Fibroblast of skin of scalp (primary cell): ENCODE measurements at places on chromosomes 2 and 18.

DNA sequence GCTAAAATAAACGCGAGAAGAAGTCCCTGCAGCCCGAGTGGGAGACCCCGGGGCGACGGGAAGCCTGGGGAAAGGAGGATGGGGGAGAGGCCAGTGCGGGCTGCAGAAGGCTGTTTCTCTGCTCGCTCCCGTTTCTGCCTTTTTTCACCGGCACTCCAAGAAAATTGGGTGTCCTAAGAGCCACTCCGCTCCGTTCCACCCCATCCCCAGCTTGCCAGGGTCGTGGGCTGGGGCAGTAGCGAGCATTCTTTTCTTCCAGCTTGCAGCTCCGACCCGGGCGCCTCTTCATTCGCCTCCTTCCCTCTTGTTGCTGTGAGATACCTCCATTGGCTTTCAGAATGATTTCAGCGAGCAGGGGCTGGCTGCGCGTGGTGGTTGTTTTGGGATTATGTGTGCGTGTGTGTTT, 1.1 kb downstream of the HOXD3 start:
- DNase-seq, result no peak

- DNase-seq, result no peak
Measured at GRCh38 chr2:184534986-184535385, 63.3 kb upstream of the ZNF804A start.

DNA sequence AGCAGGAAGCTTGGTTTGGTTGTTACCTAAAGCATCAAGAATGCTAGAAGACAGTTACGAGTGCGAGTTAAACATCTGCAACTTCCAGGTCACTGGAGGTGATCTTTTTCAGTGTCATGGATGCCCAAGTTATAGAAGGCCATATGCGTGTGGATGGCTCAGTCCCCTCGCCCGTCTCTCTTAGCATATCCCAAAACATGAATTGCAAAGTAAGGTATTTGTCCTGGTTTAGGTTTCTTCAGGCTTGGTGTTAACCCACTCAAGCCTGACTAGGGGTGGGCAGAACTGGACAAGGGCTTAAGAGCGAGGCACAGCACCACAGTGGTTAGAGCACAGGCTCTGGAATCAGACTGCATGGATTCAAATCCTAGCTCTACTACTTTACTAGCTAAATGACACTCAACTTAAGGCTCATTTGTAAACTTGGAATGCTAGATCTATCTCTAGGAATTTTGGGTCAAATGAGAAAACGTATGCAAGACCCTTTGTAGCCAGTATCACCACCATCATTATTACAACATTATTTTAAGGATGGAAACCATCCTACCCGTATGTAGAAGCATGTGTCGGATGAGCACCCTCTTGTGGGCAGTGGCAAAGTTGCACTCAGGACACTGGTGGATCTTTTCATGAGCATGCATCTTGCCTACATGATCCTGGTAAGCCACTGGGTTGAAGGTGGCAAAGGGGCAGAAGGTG, 11.2 kb downstream of the ZNF142 start:
- DNase-seq, result peak; percentile 58

- DNase-seq, result no peak
Measured at GRCh38 chr2:234091883-234092282, 41.4 kb downstream of the SPP2 start.

GRCh38 chr2:177603181-177603580, 210.6 kb downstream of the AGPS start:
- DNase-seq, result no peak

DNA sequence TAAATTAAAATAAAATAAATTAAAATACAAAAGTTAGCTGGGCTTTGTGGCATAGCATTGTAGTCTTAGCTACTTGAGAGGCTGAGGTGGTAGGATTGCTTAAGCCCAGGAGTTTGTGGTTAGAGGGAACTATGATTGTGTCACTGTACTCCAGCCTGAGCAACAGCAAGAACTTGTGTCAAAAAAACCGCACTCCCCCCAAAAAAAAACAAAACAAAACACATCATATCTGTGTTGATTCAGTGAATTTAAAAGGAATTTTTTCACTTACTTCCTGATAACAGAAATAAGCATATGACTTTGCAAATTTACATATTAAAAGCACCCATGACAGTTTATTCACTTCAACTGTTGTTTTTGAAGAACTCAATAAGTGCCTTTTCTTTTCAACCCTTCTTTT, 68.1 kb upstream of the PELI1 start:
- peak; percentile 81 for DNase-seq

DNA sequence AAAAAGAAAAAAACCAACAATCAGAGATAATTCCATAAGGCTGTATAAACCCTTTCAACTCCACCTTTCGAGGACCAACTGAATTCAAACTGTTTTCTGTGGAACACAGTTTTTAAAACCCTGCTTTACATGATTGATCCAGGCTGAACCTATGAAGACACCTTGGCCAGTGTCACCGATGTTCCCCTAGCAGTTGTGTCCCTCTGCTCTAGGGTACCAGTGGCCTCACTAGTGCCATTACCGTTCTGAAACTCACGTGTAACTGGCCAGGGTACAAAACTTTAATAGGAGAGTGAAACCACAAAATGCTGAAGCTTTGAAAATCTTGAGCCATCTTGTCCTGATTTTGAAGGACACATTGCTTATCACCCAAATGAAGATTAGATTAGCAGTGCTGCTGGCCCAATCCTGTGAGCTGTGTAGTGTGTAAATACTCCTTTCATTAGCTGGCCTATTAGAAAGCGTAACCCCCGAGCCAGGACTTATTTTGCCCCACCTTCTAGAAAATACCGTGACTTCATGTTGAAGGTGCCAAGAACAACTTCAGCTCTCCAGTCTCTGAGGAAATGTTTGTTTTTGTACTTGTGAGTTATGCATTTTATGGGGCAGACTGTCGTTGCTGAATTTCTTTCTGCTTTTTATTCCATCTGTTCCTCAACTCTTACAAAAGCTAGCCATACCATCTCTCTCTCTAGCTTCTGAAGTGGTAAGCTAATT, 147.8 kb upstream of the MAP3K20 start:
- DNase-seq, result peak; percentile 78

GRCh38 chr2:164722616-164723338, 101.5 kb upstream of the GRB14 start:
- DNase-seq, result peak; percentile 11

GRCh38 chr2:74507926-74508520, 528 bp upstream of the PCGF1 start:
- DNase-seq, result peak; percentile 94

DNA sequence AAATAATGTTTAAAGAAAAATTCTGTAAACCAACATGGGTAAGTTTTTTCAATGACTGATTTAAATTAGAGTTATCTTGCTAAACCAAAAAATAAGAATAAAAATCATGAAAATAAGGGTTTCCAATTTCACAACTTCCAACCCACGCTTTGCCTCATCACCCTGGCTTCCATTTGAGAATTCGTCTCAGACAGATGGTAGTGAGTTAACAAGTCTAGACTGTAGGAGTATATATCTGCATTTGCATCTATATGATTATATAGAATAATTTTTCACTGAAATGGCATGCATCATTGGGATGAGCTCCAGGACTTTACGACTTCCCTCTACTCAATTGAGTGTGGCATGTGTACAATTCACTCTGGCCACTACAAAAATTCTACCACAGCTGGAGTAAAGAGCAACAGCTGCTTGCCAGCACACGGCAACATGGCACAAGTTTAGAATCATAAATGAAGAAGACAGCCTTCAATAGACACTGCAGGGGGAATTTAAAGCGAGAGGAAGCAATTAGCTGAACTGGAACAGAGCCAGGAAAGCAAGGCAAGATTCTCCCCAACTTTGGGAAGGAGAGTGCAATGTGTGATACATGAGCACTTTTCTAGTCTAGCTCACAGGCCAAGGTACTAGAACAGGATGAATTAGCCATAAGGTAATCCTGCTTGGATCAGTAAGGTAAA, 1673.5 kb upstream of the CELF4 start:
- DNase-seq, result no peak

GRCh38 chr2:144546933-144547332, 27.0 kb upstream of the ZEB2 start:
- peak; percentile 83 for DNase-seq

DNA sequence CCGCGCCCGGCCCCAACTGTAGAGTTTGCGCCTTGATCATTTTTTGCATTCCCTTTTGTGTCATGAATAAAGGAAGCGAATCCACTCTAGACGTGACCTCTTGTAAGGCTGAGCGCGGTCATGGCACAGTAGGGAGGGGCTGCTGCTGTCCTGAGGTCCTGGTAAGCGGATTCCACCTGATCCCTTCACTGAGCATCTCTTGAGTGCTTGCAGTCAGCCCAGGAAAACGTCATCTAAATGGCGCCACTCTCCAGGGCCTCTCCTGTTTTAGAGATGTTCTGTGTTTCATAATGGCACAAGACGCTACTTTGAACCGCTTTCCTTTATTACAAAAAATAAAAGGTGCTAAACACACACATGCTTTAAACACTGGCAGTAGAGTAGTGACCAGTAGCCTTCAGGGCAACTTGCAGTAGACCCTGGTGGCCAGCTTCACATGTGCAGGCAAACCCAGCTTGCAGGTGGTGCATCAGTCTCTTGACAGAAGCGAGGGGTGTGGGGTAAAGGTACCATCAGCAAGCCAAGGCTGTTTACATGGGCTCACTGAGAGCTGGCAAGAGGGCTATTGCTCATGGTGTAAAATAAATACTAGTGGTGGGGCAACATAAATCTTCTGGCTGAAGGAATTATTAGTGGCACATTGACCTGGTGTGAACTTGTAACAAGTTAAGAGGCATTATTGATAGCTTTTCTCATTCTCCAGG, 43.0 kb upstream of the ACKR3 start:
- no peak for DNase-seq

DNA sequence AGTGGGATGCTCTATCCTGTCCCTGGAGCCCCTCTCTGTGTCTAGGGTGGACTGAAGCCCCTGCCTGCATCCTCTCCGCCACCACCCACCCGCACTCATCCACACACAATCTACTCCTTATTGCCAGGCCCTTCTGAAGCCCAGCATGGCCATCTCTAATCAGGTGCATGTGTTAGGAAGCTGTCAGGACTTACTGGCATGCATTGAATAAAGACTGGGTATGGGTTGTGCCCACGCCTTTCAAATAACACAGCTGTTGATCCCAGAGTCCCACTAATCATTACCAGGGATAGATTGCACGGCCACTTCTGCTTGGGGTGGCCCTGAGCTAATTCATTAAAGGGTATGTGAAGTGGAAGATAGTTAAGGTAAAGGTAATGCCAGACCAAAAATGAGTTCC, 88.4 kb downstream of the CABLES1 start:
- no peak for DNase-seq

DNA sequence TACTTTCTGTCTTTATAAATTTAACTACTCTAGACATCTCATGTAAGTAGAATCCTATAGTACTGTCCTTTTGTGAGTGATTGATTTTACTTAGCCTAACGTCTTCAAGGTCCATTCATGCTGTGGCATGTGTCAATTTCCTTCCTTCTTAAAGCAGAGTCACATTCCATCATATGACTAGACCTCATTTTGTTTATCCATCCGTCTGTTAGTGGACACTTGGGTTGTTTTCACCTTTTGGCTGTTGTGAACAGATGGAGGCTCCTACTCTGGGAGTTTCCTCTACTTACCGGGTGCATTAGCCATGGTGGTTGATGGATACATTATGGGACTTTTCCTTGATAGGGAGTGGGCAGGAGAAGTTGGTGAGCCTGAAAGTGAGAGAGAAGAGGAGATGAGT, 6.4 kb upstream of the PDIA6 start:
- DNase-seq, result no peak

DNA sequence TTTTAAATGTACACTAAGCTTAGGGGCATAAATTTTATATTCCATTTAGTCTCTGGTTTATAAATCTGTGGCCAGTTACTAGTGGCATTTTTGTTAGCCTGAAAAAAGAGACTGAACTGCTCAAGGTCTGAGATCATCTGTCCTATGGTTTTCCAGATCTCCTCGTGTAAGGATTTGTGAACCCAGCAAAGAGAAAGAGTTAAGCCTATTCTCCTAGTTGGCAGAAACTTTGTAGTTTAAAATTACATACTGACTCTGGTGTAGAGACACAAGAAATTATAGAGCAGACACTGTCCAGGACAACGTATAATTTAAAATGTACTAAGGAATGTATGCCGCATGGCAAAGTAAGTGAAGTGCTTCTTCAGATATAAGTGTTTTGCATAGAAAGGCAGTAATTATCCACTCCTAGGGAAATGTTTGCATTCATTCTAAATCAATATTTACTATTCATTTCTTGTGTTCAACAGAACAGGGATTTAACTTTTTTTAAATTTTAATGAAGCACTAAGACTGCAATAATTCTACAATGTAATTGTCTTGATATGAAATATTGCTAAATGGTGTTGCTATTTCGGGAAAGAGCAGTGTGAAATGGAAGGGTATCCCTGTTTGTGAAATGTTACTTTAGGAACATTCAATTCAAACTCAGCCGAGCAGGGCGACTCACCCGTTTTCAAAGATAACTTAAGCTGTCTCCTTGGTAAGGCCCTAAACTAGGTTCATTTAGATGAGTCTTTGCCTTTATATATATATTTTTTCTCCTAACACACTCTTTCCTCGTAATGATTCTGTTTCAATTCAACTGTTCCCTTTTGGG, 508.4 kb upstream of the ZEB2 start:
- no peak for DNase-seq
